ENCODE measurements at places on chromosomes 3 and 15.

DNA sequence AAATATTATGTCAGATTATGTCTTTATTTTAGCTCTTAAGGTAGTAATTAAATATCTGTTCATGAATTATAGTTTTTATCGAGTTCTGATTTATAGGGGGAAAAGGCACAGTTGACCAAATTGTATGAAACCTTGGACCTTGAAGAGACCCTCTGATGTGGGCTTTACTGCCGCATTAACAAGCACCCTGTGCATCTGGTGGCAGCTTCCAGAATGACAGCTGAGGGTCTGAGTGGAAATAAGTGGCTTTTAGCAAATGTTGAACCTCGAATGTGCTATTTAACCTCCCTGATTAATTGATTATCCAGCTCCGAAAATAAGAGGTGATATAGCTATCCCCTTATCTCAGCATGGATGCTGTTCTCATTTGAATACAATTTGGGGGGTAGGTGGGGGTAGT is 87.0 kb downstream of the TMEM108 start:
- DNase-seq, result no peak

- DNase-seq, result no peak
Measured at GRCh38 chr15:62649793-62650420, 392.6 kb upstream of the TPM1 start.

DNA sequence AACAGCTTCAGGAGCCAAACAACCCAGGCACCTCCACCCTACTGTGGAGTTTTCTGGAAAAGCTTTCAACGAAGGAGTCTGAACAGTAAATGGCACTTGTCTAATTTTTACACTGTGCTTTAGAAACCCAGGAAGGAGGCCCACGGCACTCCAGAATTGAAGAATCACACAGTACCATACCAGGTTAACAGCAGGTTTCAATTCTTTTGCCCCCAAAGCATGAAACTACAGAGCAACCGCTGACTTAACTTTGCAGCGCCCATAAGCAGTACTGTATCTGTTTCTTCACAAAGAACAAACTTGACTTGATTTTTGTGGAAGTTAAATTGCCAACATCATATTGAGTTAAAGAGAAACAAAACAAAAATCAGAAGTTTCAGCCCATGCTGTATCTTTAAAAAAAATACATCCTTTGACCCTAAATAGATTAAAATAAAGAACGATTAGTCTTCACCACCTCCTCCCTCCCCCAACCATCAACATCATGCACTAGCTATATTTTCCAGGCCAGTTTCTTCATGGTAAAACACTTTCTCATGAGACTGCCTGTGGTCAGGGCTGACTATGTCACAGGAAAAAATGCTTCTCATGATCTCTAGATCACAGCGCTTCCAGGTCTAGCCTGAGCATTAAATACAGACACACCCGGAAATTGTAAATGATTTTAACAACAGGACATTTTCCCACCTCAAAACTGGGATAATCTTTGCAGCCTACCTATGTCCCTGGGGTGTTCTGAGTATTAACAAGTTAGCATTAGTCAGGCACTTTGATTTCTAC is 456.3 kb downstream of the FOXP1 start:
- DNase-seq, result no peak

DNA sequence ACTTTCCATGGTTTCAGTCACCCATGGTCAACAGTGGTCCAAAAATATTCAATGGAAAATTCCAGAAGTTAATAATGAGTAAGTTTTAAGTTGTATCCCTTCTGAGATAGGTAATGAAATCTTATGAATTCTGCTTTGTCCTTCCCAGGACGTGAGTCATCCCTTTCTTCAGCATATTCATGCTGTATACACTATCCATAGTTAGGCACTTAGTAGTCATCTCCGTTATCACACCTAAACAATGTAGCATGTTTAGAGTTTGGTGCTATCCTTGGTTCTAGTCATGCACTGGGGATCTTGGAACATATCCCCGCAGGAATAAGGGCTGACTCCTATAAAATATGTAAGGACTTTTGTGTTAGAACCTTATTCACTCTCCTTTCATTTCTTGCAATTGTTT is 153.2 kb downstream of the UNC13C start:
- DNase-seq, result no peak

DNA sequence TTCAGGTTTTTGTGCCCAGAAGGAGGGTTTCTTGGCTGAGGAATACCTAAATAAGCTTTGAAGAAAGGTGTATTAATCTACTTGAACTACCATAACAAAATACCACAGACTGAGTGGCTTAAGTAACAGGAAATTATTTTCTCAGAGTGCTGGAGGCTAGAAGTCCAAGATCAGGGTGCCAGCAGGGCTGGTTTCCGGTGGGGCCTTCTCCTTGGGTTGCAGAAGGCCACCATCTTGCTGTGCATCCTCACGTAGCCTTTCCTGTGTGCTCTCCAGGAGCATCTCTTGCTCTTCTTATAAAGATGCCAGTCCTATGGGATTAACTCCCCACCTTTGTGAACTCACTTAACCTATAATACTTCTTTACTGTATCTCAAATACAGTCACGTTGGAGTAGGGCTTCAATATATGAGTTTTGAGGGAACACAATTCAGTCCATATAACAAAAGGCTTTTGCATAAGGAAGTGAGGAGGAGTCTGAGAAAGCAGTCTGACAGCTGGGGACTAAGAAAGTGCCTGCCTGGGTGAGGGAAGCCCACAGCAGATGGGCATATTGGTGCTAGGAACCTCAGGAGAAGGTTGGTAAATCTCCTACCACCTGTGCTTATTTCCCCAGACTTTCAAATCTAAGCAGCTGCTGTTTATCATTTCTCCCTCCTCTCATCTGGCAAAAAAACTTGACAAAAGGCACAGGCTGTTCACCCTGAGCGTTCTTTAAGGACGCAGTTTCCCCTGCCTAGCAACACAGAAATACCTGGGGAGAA is 89.6 kb upstream of the CBLB start:
- no peak for DNase-seq

- DNase-seq, result no peak
Measured at GRCh38 chr3:139718415-139718814, 40.6 kb upstream of the NMNAT3 start.

- DNase-seq, result no peak
Measured at GRCh38 chr3:58141766-58142345, 68.9 kb downstream of the DNASE1L3 start.

- DNase-seq, result no peak
Measured at GRCh38 chr3:182909318-182910040, 70.9 kb downstream of the DCUN1D1 start.

- DNase-seq, result no peak
Measured at GRCh38 chr15:83565553-83566159, 88.3 kb upstream of the ADAMTSL3 start.

DNA sequence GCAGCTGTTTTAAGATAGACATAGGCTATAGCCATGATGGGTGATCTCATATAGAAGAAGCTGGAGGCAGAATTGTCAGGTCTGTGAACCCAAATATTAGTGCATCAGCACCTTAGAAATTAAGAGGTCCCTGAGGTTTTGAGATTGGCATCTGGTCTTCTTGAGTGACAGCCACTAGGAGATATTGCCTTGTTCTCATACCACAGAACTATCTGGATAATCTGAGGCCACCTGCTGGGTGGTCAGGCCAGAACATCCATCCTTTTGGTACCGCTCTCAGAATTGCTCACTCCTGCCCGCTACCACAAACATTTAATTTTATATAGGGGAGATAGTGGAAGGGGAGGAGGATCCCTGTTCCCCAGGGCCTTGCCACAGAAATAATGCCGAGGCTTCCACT is 210.6 kb upstream of the ZPLD1 start:
- no peak for DNase-seq
